Activated T-helper 1 cell treated with anti-CD3 and anti-CD28 coated beads, Interleukin-2, amount 50 U/mL, for 16 hours (primary cell): ENCODE measurements at places on chromosomes 5 and 9.

DNA sequence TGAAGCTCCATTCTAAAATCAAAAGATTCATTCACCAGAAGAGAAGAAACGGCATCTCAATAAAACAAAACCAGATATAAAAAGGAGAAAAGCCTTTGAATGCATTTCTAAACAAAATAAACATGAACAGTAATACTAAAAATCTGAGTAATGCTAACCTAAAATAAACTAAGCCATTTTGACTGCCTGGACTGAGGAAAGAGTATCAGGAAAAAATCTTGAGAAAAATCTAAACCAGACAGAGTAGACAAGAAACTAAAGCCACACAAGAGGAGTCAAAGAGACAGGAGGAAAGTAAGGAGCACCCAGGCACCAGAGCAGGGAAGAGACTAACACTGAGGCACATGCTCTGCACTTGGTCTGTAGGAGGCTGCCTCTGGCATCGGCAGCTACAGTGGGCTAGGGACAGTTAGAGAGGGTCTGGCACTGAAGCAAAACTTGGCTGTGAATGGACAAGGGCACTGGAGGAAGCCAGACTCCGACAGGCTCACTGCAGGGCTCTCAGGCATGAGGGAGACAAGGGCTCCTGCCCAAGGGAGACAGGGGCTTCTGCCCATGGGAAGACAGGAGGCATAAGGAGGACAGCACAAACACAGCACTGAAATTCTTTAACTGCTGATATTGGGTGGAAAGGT is 50.2 kb downstream of the DROSHA start:
- no peak for DNase-seq

GRCh38 chr9:124954255-124954654 is 13.4 kb upstream of the GOLGA1 start:
- DNase-seq, result no peak

DNA sequence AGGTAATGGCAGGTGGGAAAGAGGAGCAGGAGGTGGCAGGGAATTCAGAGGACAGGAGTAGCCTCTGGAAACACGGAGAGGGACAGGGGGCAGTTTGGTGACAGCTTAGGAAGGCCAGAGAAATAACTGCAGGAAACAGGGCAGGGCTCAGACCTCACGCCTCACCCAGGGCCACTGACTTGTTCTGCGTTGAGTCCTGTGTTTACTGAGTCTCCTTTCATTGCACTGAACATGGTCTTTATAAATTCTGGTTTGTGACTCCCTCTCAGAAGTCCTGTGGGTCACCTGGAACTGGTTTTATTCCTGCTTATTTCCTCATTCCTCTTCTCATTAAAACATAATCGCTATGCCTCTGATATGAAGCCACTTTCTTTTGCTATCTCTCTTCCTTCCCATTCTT is 55.2 kb upstream of the ZNF622 start:
- DNase-seq, result no peak

DNA sequence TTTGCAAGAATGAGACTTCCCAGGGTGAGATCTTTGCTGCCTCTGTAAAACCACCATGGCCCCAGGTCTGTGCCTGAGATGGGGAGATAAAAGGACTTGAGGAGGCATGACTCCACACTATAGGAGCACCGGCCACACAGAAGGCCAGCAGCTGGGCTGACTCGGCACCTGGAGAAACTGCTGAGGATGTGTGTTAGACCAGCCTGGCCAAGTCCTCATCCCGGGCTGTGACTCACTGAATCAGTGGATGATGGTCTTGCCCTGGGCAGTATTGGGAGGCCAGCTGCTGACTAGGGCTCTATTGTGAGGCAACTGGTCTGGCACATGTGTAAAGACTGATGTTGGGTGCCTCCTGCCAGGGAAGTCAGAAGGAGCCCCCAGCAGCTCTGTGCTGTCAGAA is 286.2 kb downstream of the ACTL7B start:
- no peak for DNase-seq

DNA sequence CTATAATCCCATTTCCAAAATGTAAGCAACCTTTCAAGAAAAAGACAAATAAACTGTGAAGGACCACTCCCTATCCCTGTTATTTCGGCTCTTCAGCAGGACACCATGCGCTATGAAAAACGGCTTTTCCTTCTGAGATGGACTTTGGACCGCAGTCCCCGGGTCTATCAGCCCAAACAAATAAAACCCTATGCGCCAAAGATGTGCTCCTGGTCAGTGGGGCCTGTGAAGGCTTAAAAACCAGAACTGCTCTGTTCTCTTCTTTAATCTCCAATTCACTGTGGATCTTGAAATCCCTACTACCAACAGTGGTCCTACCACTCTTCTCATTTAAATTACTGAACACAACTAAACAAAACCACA is 33.3 kb downstream of the RAPGEF1 start:
- no peak for DNase-seq

DNA sequence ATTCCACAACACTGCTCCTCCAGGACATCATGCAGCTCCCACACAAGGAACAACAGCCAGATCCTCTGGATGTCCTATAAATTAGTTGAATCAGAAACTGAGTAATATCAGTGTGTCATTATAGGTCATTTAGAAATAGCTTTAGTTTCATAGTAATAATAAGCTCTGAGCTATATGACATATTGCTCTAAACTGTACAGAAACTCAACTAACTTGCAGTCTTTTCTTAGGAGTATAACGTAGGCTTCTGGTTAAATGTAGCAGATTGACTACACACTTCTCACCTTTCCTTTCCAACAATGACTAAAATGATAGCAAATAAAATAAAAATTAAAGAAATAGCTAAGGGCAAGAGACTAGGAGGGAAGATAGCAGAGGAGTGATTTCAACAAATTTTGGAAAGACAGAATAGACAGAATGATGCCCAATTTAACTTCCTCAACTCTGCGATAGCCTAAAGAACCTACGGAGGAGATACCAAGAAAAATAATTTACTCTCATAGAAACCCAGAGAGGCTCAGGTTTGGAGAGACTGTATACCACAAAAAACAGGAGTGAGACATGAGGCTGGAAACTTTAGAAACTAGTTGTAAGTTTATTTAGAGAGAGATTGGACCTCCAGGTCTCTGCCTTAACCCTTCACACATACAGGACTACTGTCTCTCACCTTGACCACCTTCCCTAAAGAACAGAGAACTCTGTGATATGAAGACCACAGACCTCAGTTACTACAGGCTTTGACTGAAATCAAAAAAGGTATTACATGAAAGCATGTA is 193.7 kb downstream of the TSSK1B start:
- DNase-seq, result no peak

- no peak for DNase-seq
These were observed 19.5 kb downstream of the GFPT2 start for GRCh38 chr5:180333661-180334060.

GRCh38 chr5:157719245-157719644 is 12.0 kb upstream of the THG1L start:
- no peak for DNase-seq

DNA sequence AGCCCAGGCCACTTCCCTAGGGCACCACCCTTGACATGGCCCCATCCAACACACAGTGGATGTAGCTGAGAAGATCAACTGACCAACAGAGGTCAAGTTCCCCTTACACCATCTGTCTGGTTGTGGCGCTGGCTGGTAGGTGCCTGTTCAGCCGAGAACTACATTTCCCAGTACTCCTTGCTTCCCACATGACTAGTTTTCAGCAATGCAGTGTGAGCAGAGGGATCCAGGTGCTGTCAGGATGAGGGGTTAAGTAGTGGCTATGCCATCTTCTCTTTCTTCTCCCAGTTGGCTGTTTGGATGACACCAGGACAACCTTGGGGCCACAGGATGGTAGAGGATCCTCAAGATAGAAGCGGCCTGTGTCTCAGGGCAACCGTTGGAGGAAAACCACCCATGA is 48.6 kb upstream of the SH3PXD2B start:
- DNase-seq, result no peak

DNA sequence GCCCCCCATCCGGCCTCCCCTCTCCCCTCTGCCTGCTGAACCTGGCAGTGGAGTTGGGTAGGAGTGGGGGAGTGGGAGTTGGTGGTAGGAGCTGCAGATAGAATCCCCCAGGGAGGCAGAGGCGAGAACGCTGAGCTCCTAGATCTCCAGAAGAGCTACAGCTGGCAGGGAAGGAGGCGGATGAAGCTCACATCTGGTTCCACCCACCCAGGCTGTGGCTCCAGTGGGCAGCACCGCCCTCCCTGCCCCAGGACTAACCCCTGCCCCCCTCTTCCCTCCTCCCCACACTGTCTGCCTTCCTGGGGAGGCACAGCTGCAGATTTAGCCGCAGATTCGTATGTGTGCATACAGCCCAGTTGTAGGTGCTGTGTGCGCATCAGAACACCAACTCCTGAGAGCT is 34.2 kb downstream of the C9orf50 start:
- no peak for DNase-seq

DNA sequence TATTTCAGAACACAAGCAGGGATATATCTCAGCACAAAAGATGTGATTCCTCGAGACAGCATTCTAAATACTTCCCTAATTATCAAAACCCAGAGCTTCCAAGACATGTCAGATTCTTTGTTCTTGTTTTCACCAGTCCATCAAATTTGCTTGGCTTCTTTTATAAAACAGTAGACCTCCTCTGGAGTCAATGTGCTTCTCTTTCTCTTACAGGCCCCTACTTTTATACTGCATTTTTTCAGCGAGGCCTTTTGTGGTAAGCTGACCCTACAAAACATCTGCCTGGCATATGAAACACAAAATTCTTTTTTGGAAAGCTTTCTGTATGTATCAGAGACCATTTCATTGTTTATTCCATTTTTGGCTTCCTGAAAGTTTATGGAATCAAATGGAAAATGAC is 81.8 kb downstream of the ARSB start:
- DNase-seq, result no peak

DNA sequence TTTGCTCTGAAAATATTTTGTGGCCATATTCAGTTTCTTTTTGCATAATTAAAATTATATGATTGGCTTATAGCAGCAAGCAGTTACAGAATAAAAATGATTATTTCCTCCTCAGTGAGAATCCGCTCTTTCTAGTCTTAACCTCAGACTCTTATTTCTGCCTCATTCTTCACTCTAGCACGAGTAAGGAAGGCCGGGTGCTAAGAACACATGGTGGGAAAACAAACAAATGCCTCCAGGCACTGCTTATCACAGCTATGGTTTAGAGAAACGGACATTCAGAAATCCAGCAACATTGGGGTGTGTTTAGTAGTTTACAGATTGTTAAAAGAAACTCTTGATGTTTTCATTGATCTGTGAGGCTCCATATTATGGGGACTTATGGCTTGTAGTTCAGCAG is 168.7 kb downstream of the KDM4C start:
- DNase-seq, result no peak

- DNase-seq, result no peak
These were observed 79.4 kb upstream of the SAP30L start for GRCh38 chr5:154366353-154366752.
